ENCODE measurements at places on chromosomes 6 and 20.

- DNase-seq = no peak
These were observed 199.1 kb downstream of the ERMARD start for GRCh38 chr6:169950558-169950957.

DNA sequence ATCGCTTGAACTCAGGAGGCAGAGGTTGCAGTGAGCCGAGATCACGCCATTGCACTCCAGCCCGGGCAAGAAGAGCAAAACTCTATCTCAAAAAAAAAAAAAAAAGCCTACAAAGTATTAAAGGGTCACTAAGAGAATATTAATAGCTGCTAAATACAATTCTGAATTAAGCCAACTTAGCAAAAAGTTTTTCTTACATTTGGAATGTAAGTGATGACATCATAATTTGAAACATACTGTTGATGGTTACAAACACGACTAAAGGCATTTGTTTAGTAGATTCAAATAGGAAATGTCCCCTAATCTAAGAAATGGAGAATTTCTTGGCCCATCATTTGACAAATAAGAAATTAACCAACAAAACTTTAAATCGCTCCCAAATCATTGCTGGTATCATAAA is 282.8 kb downstream of the RNGTT start:
- no peak for DNase-seq

DNA sequence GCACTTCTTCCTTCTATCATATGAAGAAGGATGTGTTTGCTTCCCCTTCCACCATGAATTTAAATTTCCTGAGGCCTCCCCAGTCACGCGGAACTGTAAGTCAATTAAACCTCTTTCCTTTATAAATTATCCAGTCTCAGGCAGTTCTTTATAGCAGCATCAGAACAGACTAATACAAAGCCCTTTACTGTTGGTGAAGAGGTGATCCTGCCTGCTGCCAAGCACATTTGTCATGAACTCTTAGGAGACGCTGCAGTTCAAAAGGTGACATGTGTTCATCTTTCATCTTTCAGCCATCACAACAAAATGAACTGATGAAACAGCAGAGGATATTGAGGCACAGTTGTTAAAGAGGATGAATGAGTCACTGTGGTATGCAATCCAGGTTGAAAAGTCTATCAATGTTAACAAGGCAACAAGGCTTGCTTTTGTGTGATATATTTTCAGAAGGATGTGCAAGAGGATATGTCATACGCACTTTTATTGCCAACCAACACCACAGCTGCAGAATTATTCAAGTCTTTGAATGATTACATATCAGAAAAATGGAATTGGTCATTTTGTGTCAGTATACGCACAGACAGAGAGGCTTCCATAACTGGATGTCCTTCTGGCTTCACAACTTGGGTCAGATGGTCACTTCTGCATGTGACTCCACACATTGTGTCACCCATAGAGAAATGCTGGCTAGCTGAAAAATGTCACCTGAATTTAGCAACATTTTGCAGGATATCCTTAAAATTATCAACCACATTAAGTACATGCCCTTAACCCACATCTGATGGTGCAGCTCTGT is 52.4 kb upstream of the PLN start:
- DNase-seq = no peak

DNA sequence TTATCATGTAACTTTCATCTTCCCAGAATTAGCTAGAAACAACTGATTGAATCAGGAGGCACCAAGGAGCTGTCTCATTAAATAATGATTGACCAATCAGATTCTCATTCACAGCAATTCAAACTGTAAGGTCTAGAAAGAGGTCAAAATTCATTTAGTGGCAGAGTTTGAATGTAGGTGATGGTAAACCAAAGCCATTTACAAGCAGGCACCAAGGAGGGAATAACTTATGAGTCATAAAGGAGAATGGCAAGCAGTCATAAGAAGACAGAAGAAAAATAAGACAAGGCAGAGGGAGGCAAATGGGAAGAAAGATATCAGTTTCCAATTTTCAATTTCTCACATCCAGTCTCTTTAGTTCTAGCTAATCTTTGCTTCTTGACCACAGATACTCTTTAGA is 52.9 kb upstream of the DEFB112 start:
- no peak for DNase-seq

- DNase-seq = no peak
These were observed 519.4 kb upstream of the ZNF337 start for GRCh38 chr20:26216025-26216424.

GRCh38 chr6:52820198-52820597 is 16.6 kb upstream of the GSTA1 start:
- DNase-seq = peak; percentile 23

DNA sequence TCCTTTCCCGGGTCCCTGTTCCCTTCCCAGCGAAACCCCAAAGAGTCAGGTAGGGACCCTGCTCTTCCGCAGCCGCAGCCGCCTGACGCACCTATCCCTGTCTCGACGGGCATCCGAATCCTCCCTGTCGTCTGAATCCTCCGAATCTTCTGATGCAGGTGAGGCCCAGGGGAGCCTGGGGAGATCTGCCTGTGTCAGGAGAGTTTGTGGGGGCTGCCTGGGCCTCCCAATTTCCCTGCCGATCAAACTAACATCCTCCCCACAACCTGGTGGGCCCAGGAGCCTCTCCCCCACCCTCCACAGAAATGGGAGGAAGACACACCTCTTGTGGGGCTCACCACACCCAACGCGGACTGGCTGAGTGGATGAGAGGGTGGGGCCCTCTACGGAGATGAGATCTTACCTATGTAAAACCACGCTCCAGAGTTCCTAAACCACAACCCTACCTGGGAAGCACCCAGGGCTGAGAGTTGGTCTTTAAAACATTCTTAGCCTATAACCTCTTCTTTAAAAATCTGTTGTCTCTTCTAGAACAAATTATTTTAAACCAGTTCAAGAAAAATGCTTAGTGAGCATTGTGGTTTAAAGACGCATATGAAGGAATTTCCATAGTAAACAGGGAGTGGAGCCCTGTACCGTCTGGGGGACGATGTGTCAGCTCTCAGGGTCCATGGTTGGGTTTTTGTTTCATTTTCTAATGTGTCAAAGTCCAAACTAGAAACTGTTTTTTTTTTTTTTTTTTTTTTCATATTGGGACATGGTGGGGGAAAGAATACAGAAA is 1.7 kb downstream of the CDC25B start:
- DNase-seq = no peak

GRCh38 chr6:141050471-141050870 is 1082.3 kb upstream of the GJE1 start:
- DNase-seq = no peak

- no peak for DNase-seq
These were observed 18.5 kb downstream of the SNRPB start for GRCh38 chr20:2451939-2452732.

DNA sequence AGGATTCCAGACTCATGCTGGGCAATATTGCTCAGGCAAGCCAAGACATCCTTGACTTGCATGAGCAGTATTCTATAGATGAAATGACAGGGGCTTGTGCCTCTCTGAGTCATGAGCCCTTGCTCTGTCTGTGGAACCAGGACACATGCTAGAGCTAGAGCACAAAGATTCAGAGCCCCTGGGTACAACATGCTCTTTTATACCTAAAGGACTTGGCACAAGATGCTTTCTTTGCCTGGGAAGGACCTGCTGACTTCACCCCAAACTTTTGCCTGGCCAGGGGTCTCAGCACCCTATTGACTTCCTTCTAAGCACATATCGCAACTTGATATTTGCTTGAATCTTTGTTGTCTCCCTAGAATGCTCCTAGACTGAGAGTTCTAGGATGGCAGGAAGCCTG is 27.4 kb downstream of the TGM6 start:
- no peak for DNase-seq
